Activated T-helper 2 cell treated with anti-CD3 and anti-CD28 coated beads, Interferon-gamma antibody, Interleukin-2, Interleukin-4, amounts not matched to agents 10 μg/mL and 5 μg/mL and 100 μg/mL, durations not matched to agents 14 hours and 24 hours and 36 hours (primary cell): ENCODE measurements at places on chromosomes 7 and 10.

- peaks cover 4% of the 10 kb centered on the region for H3K27me3 ChIP-seq
- no peak for DNase-seq
- no peaks in the 10 kb centered on the region for H3K4me1 ChIP-seq
Measured at GRCh38 chr7:101701153-101701794, 72.2 kb upstream of the MYL10 start.

- no peaks in the 10 kb centered on the region for H3K36me3 ChIP-seq
- H3K4me1 ChIP-seq = no peaks in the 10 kb centered on the region
- no peak for DNase-seq
- no peak overlapping the region for H3K4me3 ChIP-seq
- no peaks in the 10 kb centered on the region for H3K27me3 ChIP-seq
- H3K27ac ChIP-seq = no peak overlapping the region
Measured at GRCh38 chr10:124594240-124594639, 132.6 kb downstream of the LHPP start.

DNA sequence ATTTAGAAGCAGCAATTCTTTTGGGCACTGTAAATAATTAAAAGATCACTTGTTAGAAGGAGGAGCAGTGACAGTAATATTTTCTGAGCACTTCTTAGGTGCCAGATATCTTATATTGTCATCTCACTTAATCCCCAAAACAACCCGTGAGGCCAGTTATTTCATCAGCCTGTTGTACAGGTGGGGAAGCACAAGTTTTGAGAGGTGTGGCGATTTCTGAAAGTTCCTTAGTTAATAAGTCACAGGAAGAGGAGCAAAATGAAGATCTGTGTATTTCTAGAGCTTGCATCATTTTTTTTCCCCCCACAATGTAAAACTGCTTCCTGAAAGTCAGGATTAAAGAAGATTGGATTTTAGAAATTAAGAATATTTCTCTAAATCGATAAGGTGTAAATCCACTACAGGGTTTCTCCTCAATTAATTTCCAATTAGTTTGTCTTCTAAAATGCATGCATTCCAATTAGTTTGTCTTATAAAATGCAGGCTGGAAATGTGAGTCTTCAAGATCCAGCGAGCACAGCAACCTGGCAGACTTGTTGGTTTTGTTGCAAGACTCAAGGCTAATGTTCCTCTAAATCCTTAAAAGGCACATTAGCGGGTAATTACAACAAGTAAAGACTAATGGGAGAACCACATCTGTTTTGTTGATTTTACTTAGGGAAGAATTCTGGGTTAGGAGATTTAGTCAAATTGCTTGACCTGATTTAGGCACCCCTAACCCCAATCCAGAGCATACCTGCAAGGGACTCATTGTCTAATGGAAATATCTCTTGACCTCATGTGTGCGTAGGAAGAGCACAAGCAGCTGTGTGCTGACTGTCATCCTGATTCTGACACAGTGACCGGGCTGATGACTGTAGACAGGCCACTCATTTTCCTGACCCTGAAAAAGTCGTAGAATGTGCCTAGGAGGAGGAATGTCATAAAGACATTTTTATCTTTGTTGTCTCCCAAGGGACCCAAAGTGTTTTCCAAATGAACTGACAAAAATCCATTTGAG, 272.0 kb downstream of the BAMBI start:
- H3K36me3 ChIP-seq = no peaks in the 10 kb centered on the region
- no peak overlapping the region for H3K27ac ChIP-seq
- no peak overlapping the region for H3K4me3 ChIP-seq
- H3K27me3 ChIP-seq = peaks cover 7% of the 10 kb centered on the region
- no peaks in the 10 kb centered on the region for H3K4me1 ChIP-seq

DNA sequence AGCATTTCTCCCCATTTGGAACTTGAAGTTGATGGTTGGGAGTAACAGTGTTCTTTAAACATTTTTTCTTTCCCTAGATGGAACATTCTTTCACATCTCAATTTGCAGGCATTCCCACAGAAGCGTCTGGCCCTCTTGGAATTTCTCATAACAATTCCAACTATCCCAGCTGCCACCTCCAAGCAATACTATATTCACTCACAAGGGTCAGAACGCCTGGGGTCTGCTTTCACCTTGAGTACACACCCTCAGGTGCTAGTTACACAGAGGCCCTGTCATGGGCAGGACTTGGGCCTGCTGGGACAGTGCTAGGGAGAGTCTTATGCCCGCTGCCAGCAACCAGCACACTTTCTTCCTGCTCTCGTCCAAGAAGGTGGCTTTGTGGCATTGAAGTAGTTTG, 136.5 kb downstream of the JCAD start:
- DNase-seq = no peak
- no peak overlapping the region for H3K4me3 ChIP-seq
- H3K27ac ChIP-seq = no peak overlapping the region
- H3K36me3 ChIP-seq = no peaks in the 10 kb centered on the region

GRCh38 chr10:48511066-48511874, 93.6 kb downstream of the ARHGAP22 start:
- peaks cover 17% of the 10 kb centered on the region for H3K27me3 ChIP-seq
- no peak overlapping the region for H3K4me3 ChIP-seq
- no peaks in the 10 kb centered on the region for H3K36me3 ChIP-seq
- DNase-seq = no peak

DNA sequence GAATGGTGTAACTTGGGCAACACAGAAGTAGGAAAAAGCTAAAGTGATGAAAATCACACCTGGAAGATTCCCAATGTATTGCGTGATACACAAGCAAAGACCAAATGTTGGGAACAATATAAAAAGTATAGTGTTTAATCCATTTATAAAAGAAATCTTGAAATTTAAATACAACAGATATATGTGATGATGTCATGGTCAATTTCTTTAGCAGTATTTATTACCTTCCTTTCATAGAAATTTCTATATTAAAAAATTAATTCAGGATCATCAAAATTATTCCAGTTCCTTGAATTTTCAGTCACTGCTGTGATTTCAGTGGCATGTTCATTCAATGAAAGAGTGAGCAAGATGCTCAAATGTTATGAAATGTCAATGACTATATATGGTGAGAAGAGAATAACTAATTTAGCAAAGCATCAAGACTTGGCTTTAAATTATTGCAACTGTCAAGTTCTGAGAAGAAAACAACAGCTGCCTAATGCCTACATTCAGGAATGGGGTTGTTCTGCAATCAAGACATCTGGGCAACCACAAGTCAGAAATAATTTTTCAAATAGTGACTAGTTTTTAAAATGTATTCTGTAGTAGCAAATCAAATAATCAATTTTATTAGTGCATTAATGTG, 308.8 kb downstream of the SEMA3D start:
- H3K27me3 ChIP-seq = no peaks in the 10 kb centered on the region
- no peak overlapping the region for H3K27ac ChIP-seq
- H3K4me1 ChIP-seq = no peaks in the 10 kb centered on the region
- H3K36me3 ChIP-seq = no peaks in the 10 kb centered on the region

DNA sequence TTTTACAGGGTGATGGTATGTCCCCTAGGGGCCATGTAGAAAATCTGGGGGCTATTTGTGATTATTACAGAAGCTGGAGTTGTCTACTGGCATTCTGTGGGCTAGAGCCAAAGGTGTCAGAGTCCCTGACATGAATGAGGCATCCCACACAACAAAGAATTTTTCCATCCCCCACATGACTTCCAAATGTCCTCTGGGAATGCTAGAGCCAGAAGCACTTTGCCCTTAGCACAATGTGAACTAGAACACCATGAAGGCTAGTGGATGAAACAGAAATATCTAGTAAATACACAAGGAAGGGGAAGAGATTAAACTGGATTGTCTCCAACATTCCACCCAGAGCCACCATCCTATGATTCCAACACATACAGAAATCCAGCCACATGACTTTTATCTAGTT, 46.9 kb downstream of the FAM13C start:
- DNase-seq = no peak
- H3K4me3 ChIP-seq = no peak overlapping the region
- no peaks in the 10 kb centered on the region for H3K27me3 ChIP-seq
- no peaks in the 10 kb centered on the region for H3K4me1 ChIP-seq

DNA sequence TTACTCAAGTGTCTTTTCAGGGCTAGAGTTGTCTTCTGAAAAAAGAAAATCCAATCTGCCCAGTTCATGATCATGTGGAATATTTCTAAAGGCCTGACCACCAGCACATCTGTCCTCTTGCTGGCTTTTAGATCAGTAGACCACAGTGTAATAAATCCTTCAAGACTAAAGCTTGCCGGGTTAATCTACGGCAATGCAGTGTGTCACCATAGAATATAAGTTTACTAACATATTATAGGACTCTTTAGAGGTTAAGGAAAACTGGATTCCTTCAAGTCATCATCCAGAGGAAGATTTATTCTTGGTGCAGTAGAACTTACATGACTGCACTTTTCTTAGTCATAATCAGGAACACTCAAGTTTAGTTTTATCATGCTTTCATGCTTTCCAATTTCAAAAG, 349.5 kb downstream of the SEMA3D start:
- H3K27me3 ChIP-seq = no peaks in the 10 kb centered on the region
- no peaks in the 10 kb centered on the region for H3K4me1 ChIP-seq
- no peak overlapping the region for H3K4me3 ChIP-seq
- no peak for DNase-seq
- no peaks in the 10 kb centered on the region for H3K36me3 ChIP-seq

GRCh38 chr10:10811562-10811961, 206.1 kb upstream of the CELF2 start:
- peaks cover 4% of the 10 kb centered on the region for H3K27me3 ChIP-seq
- H3K36me3 ChIP-seq = no peaks in the 10 kb centered on the region
- H3K27ac ChIP-seq = no peak overlapping the region
- no peaks in the 10 kb centered on the region for H3K4me1 ChIP-seq
- no peak for DNase-seq

GRCh38 chr10:43119416-43120115, 18.7 kb upstream of the CSGALNACT2 start:
- H3K27me3 ChIP-seq = no peaks in the 10 kb centered on the region
- peak overlapping the region; percentile 49 for H3K27ac ChIP-seq
- H3K36me3 ChIP-seq = no peaks in the 10 kb centered on the region
- no peak for DNase-seq
- H3K4me3 ChIP-seq = no peak overlapping the region

- no peak overlapping the region for H3K27ac ChIP-seq
- no peak for DNase-seq
- H3K27me3 ChIP-seq = no peaks in the 10 kb centered on the region
Measured at GRCh38 chr10:130989670-130990232, 321.8 kb downstream of the TCERG1L start.

DNA sequence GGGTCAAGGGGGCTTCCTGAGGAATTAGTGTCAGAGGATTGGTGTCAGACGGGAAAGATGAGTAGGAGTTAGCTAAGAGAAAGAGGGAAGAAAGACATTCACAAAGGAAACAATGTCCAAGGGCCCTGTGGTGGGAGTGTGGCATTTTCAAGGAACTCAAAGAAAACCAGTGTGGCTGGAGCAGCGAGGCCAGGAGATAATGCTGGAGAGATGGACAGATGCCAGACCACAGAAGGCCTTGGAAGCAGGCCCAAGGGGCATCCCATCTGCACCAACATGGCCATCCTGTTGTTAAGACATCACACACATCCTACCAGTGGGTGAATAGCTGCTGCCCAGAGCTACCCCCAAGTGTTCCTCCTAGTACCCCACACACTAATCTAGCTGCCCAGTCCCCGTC, 36.1 kb upstream of the CUL1 start:
- H3K36me3 ChIP-seq = no peaks in the 10 kb centered on the region
- peaks cover 13% of the 10 kb centered on the region for H3K27me3 ChIP-seq
- H3K27ac ChIP-seq = no peak overlapping the region
- no peak overlapping the region for H3K4me3 ChIP-seq

- H3K4me1 ChIP-seq = no peaks in the 10 kb centered on the region
- H3K27me3 ChIP-seq = peaks cover 10% of the 10 kb centered on the region
- no peak overlapping the region for H3K27ac ChIP-seq
- no peak for DNase-seq
- H3K4me3 ChIP-seq = no peak overlapping the region
Measured at GRCh38 chr10:46545861-46546590, 10.4 kb downstream of the GPRIN2 start.

GRCh38 chr10:45091968-45092367, 91.2 kb downstream of the ZNF22 start:
- H3K4me3 ChIP-seq = no peak overlapping the region
- H3K27ac ChIP-seq = no peak overlapping the region
- DNase-seq = no peak

DNA sequence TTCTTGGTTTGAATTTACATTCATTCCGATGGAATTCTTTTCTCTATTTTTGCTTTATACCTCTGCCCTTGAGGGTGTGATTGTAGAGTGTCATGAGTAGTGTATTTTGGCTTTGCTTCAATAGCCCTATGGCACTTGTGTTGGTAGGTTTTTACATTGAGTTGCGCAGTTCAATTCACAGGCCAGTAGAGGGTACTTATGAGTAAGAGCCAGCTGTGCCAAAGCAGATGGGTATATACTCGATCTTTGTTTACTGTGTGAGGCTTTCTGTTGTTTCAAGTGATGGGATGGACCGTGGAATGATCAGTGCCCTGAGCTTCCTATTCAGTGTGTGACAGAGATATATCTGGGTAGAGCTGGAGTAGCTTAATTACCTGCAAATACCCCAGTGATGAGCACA, 4.3 kb upstream of the AKR1C3 start:
- peaks cover 10% of the 10 kb centered on the region for H3K27me3 ChIP-seq
- H3K4me1 ChIP-seq = peaks cover 4% of the 10 kb centered on the region
- H3K4me3 ChIP-seq = no peak overlapping the region
- no peak overlapping the region for H3K27ac ChIP-seq
- no peaks in the 10 kb centered on the region for H3K36me3 ChIP-seq

DNA sequence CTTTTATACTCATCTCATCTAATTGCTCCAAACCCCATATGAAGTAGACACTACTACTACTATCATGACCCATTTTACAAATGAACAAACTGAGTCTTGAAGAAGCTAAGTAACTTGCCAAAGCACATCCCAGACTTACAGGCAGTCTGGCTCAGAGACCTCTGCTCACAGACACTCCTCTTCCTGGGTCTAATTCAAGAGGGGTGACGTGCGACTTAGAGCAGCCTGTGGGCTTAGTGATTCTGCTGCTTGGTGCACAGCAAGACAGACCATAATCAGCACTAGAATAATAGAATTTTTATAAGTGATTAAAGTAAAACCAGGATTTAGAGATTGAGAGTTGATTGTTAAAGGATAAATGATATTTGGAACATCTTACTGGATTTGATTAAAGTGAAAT, 750.8 kb downstream of the AUTS2 start:
- H3K27me3 ChIP-seq = no peaks in the 10 kb centered on the region
- no peak for DNase-seq
- H3K36me3 ChIP-seq = no peaks in the 10 kb centered on the region
- H3K4me1 ChIP-seq = peaks cover 8% of the 10 kb centered on the region
- H3K27ac ChIP-seq = no peak overlapping the region

DNA sequence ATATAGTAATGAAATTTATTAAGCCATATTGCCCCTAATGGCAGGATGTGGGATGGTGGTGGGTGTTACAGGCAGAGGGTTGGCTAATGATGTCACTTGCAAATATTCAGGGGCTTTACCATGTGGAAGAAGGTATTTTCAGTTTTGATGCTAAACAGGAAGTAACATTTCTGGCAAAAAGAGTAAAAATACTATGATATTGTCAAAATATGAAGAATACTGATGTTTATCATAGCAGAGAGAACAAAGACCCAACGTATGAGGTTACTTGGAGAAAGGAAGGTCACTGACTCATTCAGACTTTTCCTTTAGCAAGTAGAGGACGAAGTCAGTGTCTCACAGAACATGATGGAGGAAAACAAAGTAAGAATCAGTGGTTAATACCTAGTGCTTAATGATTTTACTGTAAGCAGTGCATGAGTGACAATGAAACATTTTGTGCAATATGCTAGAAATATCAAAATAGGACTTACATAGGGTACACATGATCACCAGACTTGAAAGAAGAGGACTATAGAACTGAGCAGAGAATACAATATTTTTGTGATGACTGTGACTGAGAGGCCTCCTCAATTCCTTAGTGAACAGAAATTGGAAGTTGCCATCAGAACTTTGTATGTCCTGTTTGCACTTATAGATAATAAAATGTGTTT, 89.7 kb upstream of the STEAP4 start:
- no peak for DNase-seq
- peak overlapping the region; percentile 38 for H3K27ac ChIP-seq
- H3K36me3 ChIP-seq = no peaks in the 10 kb centered on the region
- peaks cover 18% of the 10 kb centered on the region for H3K4me1 ChIP-seq
- no peak overlapping the region for H3K4me3 ChIP-seq
- peaks cover 14% of the 10 kb centered on the region for H3K27me3 ChIP-seq
